Hematopoietic multipotent progenitor cell treated with erythropoietin and hydrocortisone succinate and interleukin-3 and kit ligand, for 4 days (in vitro differentiated cells): ENCODE measurements at places on chromosomes 6 and 20.

DNA sequence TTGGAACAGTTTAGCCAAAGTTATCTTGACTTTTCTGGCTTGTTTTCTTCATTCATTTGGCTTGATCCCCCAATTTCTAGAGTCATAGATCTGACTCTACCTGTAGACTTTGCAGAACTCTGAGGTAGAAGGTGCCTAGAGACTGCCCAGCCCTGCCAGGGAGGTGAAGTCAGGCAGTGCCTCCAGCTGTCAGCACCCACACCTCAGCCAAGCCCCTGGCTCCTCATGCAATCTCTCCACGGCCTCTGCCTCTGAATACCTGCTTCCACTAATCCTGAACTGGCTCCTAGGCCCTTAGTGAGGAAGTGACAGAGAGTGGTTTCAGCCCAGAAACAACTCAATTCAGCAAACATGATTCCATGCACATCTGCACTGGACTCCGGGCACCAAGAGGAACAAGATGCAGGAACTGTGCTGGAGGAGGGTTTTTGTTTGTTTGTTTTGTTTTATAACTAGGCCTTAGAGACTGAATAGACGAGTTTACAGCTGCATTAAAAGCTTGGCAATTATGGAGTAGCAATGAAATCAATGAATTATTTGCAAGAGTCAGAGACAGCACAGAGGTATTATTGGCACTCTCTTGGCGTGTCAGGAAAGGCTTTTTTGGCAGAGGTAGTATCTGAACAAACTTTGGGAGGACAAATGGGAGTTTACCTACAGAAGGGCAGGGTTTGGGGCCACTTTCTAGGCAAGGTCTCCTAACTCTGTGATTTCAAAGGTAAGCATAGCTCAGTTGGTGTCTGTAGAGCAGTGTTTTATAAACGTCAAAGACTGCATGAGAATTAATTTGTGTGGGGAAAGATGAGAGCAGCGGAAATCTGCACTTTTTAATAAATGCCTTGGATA is 25.2 kb downstream of the TGM3 start:
- no peak for DNase-seq

- no peak for DNase-seq
Measured at GRCh38 chr20:46739431-46740213, 30.2 kb downstream of the SLC2A10 start.

DNA sequence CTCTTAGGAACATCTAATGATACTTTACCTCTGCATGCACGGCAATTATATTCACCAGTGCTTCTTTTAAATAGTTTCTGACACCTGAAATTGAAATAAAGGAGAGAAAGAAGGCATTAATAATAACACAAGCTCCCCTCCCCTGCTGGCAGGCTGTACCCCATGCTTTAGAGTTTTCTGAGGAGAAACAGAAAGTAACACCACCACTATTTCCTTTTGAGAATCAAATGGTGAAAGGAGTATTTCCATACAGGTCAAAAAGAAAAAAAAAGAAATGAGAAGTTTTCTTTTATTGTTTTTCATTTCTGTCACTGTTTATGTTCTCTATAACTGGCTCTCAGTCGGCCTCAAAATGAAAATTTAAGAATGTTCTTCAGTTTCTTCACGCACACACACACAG is 108.1 kb downstream of the IRF4 start:
- no peak for DNase-seq

- DNase-seq = peak; percentile 62
Measured at GRCh38 chr20:25470045-25470444, 62.6 kb downstream of the GINS1 start.

- DNase-seq = no peak
Measured at GRCh38 chr20:57756921-57757320, 47.1 kb upstream of the PMEPA1 start.

DNA sequence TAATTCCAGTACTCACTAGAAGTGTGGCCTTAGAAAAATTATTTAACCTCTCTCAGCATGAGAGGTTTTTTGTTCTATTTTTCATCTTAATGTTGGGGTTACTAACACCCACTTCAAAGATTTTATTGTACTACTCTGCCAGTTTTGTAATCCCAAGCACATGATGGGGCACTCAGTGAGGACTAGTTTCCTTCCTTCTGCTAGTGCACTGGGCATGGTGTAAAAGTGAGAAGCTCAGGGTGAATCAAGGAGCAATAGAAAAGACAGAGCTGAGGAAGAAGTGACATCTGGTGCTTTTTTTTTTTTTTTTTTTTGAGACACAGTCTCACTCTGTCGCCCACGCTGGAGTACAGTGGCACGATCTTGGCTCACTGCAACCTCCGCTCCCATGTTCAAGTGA is 439.4 kb upstream of the ARID1B start:
- no peak for DNase-seq

GRCh38 chr20:5136096-5136495 is 9.3 kb downstream of the CDS2 start:
- DNase-seq = no peak

- DNase-seq = peak; percentile 65
Measured at GRCh38 chr20:542777-543368, 717 bp downstream of the CSNK2A1 start.

- no peak for DNase-seq
Measured at GRCh38 chr6:80454197-80454596, 347.7 kb downstream of the BCKDHB start.

DNA sequence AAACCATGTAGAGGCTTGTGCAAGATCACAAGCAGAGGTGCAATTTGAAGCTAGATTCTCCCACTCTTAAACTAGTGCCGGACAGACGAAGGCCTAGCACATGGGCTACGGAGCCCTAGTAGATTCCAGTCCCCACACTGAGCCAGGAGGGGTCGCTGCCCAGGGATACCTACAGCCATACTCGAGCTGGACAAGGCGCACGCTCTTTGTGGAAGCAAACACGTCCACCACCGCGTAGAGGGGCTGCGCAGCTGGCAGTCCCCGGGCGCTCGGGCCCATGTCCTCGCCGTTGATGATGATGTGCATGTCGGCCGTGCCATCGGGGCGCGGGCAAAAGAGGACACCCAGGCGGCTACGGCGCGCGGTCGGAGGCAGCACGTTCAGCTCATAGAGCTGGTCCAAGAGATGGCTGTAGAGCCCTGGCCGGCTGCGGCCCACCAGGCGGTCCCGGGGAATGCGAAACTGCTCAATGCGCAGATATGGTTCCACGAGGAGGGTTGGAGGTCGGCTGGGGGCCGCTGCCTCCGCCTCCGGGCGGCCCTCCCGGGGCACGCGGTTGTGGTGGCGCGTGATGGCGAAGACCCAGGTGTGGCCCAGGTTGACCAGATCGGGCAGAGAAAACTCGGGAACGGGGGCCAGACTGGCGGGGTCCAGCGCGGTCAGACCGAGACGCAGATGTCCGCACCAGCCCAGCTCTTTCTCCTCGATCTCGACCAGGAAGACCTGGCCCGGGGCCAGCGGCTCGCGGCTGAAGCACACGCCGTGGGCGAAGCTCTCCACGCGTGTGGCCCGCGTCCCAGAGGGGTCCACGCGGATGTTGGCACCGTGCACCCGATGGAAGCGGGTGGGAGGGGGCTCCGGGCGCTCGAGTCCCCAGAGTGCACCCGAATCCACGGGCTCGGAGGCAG is 677 bp downstream of the NEURL2 start:
- DNase-seq = peak; percentile 88

DNA sequence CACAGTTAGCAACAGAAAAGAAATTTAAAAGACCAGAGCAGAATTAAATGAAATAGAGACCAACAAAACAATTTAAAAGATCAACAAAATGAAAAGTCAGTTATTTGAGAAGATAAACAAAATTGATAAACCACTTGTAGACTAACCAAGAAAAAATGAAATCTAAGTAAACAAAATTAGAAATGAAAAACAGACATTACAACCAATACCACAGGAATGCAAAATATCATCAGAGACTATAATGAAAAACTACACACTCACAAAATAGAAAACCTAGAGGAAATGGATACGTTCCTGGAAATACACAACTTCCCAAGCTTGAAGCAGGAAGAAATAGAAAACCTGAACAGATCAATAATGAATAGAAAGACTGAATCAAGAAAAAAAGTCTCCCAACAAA is 97.8 kb downstream of the WDR27 start:
- no peak for DNase-seq
